ENCODE measurements at places on chromosomes 12 and 14.

DNA sequence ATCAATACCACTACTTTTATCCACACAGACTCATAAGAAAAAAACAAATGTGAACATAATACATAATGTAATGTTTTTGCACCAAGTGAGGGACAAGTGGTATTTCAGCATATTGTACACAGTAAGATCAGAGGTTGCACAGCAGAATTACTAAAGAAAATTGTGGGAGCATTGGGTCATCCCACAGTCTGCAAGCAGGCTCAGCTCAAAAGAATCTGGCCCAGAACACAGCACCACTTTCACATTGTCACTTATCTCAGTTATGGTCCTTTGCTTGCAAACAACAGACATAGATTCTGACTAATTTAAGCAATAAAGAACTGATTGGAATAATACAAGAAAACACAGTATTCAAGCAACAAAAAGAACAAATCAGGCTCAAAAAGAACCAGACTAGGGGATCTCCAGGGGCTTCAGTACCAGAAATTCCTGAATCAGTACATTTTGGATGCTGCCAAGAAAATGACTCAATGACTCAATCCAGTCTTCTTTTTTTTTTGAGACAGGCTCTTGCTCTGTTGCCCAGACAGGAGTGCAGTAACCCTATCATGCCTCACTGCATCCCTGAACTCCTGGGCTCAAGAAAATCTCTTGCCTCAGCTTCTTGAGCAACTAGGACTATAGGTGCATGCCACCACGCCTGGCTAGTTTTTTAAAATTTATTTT is 42.9 kb upstream of the EEA1 start:
- DNase-seq: no peak

DNA sequence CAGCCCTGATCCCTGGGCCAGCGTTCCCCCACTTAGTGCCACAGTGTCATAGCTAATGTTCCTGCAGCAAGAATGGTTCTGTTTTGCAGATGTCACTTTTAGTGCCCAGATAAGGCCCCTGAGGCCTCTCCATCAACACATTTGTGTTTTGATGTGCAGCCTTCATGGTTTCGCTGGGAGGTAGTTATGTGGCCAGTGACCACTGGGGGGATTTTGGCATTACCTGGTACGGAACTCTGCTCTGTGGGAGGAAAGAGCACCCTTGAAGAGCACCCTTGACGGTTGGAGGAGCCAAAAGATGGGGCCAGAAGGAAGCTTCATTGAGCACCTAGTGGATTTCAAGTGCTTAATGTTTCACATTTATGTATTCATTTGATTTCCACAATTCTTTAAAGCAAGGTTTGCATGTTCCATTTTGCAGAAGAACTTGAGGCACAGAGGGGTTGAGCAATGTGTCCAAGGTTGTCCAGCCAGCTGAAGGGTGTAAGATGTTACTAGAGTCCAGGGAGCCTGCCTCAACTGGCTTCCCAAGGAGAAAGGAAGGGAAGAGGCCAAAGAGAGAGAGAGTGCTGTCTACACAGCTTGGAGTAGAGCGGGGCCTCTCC is 13.0 kb downstream of the SERPINA11 start:
- no peak for DNase-seq

DNA sequence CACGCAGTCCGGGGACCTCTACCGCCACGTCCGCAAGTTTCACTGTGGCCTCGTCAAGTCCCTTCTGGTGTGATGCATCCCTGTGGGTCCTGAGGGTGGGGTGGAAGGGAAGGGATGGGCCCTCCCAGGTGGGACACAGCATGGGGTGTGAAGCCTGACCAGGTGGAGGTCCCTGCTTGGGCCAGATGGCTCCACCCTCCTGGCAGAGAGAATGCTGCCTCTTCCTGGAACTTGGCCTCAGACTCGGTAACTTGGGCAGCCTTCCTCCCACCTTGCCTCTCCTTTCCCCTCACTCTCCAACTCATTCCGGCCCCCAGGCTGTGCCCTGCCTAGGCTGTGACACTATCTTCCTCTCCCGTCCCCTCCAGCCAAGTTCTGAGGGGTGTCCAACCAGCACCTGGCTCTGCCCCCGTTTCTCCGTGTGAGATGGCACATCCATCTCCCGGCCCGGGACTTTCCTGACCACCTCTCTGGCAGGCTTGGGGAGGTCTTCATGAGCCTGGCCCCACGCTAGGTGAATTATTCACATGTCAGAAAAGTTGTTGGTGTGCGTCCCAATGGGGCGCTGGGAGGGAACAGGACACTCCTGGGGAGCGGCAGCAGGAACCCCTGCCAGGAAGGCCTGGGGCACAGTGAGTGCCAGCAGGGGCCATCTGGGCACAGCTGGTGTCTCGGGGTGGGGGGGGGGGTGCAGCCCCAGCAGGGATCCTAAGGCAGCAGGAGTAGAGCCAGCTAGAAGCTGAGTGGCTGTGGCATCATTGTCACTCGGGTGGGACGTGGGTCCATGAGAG is 1.7 kb downstream of the ZBTB42 start:
- no peak for DNase-seq

GRCh38 chr12:79935624-79936345 is 888 bp upstream of the PPP1R12A start:
- no peak for DNase-seq

GRCh38 chr14:80388980-80389711 is 177.8 kb upstream of the DIO2 start:
- no peak for DNase-seq
